ENCODE measurements at places on chromosomes 1 and 21.

DNA sequence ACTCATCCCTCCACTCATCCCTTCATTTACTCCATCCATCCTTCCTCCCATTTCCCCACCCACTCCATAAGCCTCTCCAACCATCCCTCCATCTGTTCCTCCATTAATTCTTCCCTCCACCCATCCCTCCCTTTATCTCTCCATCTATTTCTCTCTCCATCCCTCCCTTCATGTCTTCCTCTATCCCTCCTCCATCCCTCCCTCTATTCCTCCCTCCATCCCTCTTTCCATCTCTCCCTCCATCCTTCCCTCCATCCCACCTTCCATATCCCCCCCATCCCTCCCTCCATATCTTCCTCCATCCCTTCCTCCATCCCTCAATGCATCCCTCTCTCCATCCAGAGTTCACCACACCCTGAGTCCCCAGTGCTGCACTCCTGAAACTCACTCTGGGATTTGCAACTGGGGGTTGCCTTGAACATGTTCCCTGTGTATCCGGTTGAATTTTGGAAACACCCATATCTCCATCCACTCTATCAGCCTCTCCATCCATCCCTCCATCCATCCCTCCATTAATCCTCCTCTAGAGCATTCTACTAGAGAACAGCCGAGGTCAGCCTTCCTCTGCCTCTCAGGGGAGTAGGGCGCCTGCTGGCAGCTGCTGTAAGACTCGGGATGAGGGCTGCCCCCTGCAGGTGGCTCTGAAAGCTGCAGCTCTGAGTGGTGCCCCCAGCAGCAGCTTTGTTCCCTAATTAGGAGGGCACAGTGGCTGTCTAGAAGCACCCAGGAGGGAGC lies 39.4 kb downstream of the ABCG1 start:
- DNase-seq, result no peak

- no peak for DNase-seq
Observed at GRCh38 chr1:151143057-151143435, 3.4 kb downstream of the SEMA6C start.

DNA sequence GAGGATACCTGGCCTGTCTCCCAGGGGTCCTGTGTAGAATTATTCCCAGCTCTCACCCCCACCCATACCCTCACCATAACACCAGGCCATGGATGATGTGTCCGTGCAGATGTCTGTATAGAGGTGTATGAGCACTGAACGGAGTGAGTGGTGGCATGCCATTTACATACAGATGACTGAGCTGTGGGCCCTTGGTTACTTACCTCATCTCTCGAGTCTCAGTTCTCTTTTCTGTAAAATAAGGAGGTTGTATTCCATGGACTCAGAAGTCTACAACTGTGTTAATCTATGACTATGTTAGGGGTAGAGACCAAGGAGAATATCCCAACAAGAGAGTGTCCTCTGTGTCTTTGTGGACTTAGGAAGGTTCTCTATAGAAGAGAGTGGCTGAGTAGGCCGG lies 65.6 kb upstream of the CD1D start:
- DNase-seq, result no peak

DNA sequence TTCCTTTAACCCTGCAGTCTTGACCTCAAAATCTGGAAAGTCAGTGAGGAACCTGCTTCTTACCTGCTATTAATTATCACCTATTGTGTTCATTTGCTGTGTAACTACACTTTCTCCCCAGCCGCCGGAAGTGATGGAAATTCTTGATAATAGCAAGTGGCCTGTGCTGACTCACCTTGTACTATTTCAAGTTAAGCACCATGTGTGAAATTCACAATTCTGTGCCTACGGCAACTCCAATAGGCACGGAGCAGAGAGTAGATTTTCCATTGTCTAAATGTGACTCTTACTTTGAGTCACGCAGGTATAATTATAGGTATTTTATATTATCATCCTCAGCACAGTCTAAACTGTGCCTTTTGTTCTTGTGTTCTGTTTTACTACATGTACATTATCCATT lies 466.8 kb downstream of the KIF26B start:
- DNase-seq, result no peak

DNA sequence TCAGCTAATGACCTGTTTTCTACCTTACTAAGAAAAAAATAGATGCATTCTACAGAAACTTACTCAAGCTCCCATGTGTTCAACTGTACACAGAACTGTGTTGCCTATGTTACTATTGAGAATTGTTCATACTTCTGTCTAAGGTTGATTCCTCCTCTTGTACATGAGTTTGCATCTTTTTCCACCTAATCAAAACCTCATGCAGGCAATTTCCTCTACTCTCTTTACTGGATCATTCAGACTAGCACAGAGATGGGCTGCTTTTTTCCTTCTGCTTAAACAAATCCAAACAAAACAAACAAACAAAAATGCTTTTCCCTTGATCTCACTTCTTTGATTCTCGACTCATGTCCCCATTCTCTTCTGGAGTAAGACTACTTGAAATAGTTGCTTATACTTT lies 58.8 kb upstream of the PTGFR start:
- DNase-seq, result no peak

GRCh38 chr1:156936721-156937220 lies 16.3 kb downstream of the LRRC71 start:
- no peak for DNase-seq

DNA sequence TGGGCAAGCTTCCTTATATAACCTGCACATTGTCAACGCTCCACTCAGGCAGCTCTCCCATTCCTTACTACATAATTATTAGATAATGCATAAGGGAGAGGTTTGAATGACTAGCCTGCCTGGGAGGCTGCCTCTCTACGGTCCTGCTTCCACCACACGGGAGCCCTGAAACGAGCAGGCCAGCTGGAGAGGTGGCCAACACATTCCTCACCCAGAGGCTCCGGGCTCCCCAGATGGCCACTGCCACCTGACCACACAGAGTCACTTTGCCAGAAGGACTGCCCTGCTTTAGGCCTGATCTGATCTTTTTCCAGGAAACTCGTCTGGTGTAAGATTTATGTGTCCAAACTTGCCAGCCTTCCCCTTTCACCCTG lies 27.9 kb downstream of the HIVEP3 start:
- no peak for DNase-seq

GRCh38 chr1:51792864-51793263 lies 85.7 kb downstream of the NRDC start:
- no peak for DNase-seq

- no peak for DNase-seq
Observed at GRCh38 chr1:111843177-111843576, 87.5 kb downstream of the DDX20 start.

GRCh38 chr1:44292651-44293050 lies 62.4 kb downstream of the ERI3 start:
- no peak for DNase-seq

DNA sequence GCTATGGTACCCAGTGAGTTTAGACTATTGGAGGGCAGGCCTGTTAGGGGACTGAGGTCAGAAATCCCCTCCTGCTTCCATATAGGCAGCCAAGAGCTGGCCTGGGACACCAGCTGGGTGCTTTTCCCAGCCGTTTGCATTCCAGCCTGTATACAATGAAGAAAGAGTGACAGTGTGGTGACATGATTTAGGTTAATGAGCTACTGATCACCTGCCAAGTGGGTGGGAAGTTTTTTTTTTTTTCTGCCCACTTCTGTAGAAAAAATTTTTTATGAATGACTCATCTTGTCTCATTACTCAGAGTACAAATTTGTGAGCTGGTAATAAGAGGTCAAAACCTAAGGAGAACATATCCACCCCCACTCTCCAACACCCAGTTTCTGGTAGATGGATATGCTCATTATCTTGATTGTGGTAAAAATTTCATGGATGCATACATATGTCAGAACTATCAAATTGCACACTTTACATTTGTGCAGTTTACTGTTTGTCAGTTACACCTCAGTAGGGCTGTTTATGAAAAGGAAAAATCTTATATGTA lies 16.4 kb upstream of the CGN start:
- DNase-seq, result no peak

GRCh38 chr1:100122177-100122576 lies 10.6 kb downstream of the SASS6 start:
- DNase-seq, result no peak

- no peak for DNase-seq
Observed at GRCh38 chr1:179166663-179167417, 62.6 kb downstream of the ABL2 start.

DNA sequence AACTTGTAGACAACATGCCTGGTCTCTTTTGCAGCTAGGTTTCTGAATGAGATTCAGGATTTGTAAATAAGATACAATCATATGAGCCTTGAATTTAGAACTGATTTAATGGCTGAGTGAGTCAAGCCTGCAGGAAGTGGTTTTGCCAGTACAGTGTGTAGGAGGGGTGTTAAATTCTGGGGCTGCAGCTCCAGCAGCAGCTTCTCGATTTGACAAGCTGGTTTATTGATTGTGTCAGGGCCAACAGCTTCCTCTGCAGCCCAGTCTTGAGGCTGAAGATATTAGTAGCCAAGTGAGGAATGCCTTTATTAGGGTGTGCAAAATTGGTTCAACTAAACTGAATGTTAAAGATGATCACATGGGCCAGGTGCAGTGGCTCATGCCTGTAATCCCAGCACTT lies 11.5 kb upstream of the PLA2G5 start:
- no peak for DNase-seq

DNA sequence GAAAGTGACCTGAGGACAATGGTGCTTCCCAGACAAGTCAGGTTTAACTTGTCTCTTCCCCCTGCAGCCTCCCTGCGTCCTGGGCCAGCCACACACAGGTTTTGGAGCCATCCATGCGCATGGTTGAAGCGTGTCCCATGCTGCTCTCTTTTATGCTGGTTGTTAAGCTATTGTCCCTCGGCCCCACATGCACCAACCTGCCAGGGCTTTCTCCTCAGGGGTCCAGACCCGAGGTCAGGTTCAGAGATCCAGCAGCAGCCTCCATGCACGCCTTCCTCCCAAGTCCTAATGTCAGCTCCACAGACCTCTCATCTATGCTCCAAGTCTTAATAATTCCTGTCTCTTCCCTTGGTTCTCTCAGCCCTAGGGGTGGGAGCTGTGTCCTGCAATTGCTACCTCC lies 1.6 kb downstream of the ABCA4 start:
- DNase-seq, result no peak

- DNase-seq, result no peak
Observed at GRCh38 chr1:17207966-17208418, 3.1 kb downstream of the PADI1 start.

- DNase-seq, result no peak
Observed at GRCh38 chr1:178388418-178389145, 108.2 kb downstream of the CLEC20A start.

DNA sequence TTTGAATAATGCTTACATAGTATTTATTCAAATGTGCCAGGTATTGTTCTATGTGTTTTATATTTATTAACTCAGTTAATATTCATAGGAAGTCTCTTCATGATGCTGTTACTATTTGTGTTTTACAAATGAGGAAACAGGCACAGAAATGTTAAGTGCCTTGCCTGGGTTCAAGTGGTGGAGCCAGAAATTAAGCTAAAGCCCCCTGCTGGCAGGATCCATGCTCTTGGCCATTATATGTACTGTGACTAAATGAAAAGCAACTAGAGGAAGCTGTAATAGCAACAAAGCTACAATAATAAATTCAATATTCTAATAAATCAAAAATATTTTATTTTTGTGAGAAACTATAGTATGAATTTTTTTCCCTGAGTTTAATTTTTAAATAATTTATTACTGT lies 30.0 kb downstream of the IARS2 start:
- no peak for DNase-seq

DNA sequence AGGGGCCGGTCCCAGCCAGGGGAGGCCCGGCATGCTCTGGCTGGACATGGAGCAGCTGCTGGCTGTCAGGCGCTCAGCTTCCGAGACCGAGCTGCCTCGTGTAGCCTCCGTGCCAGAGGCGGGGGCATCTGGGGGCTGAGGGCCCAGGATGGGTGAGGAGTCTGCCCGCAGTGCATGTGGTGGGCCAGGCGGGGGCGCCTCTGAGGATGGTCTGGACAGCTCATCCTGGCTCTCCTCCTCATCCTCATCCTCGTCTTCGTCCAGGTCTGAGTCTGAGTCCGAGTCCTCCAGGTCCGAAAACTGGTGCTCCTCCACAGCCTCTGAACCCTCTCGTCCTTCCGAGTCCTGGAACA lies 28.9 kb upstream of the EDN2 start:
- no peak for DNase-seq

DNA sequence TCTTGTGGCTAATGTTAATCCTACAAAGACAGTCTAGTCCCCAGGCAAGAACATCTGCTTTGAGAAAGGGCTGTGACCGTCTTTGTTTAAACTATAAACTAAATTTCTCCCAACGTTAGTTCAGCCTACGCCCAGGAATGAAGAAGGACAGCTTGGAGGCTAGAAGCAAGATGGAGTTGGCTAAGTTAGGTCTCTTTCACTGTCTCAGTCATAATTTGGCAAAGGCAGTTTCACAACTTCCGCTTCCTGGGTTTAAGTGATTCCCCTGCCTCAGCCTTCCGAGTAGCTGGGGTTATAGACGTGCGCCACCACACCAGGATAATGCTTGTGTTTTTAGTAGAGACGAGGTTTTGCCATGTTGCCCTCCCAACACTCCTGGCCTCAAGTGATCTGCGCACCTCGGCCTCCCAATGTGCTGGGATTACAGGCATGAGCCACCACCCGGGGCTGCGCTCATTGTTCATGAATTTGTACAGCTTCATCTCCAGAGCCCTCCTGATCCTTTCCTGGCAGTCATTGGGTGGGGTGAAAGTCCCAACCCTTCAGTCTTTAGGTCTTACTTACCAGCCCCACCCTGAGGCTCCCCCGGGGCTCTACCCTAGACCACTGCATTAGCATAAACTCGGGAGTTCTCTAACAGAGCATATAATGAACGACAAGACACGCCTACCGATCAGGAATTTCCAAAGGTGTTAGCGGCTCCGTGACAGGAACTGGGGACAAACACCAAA lies 4.9 kb upstream of the MASP2 start:
- DNase-seq, result no peak

GRCh38 chr1:3159121-3159520 lies 90.1 kb downstream of the PRDM16 start:
- DNase-seq, result no peak

DNA sequence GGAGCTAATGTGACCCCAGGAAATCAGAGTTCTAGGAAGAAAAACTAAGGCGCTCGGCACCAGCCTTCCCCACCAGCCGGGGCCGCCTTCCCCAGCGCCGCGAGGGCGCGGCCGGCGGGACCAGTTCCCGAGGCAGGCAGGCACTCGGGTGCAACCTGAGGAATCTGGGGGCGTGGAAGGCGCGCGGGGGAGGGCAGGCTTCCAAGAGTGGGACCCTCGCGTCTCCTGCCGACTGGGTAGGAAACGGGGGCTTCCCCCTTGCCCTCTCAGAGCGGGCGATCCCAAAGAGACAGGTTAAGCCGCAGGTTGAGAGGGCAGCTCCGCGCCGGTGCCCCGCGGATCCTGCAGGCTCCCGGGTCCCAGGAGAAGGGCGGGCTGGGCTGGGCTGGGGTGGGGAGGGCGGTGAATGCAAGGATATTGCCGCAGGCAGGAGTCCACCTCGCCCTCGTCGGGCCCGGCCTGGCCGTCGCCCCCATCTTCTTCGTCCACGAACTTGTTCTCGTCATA lies 431 bp downstream of the ARPC5 start:
- no peak for DNase-seq

Measured in smooth muscle cell of the brain vasculature (primary cell).